GM20000 (cell line): ENCODE measurements at places on chromosomes 11 and 22.
A peak's percentile ranks its signal among the peaks of the same experiment; 100 is the strongest.

DNA sequence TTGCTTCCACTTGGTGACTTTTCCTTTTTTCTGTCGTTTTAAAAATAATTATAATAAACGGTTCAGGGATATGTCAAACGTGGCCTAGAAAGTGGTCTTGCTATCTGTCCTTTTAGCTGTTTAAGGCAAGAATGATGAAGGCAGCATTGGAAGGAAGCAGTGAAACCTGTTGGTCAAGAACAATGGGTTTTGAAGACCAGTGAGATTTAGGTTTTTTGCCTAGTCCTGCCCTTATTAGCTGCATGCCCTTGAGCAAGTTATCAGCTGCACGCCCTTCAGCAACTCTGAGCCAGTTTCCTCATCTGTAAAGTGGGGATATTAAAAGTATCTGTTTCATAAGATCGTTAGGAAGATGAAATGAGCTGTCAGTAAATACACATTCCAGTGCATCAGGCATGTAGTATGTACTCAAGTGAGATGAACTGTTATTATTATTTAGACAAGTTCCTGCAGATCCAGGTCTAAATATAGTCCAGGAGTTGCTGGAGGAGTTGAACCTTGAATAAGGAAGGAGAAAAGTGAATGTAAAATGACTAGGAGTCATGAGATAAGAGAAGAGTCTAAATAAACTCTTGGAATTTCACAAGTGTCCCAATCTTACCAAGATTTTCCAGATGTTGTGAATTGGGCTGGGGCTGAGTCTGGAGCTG is 90.8 kb upstream of the HSD17B12 start:
- no peak for DNase-seq

DNA sequence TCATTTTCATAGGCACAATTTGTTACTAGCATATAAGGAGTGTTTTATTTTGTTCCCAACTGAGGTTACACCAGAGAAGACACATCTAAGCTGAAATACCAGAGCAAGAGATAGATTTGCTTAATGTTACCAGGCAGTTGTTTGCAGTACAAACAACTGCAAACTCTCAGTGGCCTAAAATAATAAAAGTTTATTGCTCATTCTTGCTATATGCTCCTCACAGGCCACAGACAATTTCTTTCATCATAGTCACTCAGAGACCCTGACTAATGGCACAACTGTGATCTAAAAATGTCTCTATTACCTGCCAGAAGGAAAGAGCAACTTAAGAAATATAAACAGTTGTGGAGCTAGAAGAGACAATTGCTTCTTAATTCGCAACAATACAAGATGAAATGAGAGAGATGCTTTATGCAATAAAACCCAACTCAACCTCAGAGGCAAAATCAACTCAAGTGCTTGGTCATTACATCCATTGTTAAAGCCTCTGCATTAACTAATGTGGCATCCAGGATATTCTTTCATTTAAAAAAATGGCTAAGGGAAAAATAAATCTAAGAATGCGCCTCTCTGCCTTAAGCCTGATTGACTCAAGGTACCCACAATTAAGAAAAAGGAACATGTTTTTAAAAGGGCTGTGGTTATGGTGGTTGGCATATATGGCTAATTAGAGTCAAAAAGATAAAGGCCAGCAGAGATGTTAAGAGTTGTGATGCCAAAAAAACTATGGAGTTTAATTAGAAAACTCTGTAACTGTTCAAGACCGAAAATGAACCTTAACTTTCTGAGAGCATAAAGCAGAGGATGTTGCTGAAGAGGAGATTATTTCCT is 103.7 kb downstream of the CD44 start:
- no peak for DNase-seq

- peak; percentile 20 for DNase-seq
Measured at GRCh38 chr11:6022956-6023355, 7.6 kb downstream of the OR56A1 start.

- no peak for DNase-seq
Measured at GRCh38 chr11:20046416-20046815, 113.9 kb downstream of the DBX1 start.

DNA sequence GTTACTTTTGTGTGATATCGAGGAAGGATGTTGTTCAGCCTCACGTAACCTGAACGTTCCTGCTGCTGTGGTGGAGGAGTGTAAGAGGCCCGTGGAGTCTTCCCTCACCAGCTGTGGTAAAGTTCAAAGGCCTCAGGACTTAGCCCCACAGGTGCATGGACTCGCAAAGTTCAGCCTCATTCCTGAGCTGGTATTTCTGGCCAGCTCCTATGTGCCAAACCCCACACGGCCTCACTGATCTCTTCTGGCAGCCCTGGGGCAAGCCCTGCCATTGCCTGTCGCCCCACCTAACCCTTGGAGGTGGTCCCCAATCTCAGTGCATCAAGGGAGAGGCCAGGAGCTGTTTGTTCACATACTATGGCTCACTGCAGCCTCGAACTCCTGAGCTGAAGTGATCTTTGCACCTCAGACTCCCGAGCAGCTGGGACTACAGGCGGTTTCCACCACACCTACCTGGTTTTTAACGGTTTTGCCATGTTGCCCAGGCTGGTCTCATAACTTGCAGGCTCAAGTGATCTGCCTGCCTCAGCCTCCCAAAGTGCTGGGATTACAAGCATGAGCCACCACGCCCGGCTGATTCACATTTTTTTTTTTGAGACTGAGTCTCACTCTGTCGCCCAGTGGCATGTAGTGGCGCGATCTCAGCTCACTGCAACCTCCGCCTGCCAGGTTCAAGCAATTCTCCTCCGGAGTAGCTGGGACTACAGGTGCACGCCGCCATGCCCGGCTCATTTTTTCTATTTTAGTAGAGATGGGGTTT is 2.2 kb downstream of the PHRF1 start:
- DNase-seq = no peak

- peak; percentile 43 for DNase-seq
Measured at GRCh38 chr11:32312865-32313403, 122.4 kb downstream of the WT1 start.

DNA sequence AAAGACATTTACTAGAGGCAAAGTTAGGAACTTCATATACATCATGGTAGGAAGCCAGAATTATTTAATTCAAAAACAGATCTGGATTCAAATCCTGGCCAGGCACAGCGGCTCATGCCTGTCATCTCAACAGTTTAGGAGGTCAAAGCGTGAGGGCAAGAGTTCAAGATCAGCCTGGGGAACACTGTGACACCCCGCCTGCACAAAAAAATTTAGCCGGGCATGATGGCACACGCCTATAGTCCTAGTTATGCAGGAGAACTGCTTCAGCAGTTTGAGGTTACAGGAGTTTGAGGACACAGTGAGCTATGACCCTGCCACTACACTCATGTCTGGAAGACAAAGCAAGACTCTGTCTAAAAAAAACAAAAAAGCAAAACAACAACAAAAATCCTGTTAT is 8.9 kb downstream of the MRTFA start:
- no peak for DNase-seq
